ENCODE measurements at places on chromosomes 5 and 9.

- no peak for DNase-seq
Observed at GRCh38 chr5:154683101-154683880, 71.9 kb upstream of the LARP1 start.

DNA sequence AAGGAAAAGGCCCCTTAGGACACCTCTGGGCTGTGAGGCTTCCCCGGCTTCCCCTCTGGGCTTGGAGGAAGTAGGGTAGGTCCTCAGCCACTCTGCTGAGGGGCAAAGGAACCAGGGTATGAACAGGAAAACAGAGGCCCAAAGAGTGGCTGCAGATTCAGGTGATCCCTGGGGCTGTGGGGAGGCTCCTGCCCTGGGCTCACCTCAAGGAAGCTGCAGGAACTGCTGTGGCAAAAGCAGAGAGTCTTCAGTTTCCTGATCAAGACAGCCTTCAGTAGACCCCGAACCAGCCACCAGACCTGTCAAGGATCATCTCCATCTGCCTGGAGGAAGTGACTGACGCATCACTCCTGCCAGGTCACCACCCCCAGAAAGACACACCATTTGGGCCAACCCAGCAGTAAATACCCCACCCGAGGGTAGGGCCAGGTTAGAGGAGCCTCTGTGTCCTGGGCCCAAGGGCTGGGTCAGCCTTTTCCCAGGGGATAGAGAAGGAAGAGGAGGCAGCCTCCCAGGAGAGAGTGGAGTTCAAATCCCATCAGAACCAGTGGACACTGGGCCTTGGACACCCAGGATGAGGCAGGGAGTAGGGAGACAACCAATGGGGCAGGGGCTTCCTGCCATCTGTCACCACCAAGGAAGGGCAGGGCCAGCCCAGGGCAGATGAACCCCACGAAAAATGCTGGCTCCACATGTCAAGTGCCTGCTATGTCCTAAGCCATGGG is 5.8 kb upstream of the ST6GALNAC6 start:
- no peak for DNase-seq

- DNase-seq, result no peak
Observed at GRCh38 chr5:168110384-168110783, 181.1 kb upstream of the WWC1 start.

GRCh38 chr9:98778251-98778650 is 18.1 kb downstream of the ANKS6 start:
- no peak for DNase-seq

DNA sequence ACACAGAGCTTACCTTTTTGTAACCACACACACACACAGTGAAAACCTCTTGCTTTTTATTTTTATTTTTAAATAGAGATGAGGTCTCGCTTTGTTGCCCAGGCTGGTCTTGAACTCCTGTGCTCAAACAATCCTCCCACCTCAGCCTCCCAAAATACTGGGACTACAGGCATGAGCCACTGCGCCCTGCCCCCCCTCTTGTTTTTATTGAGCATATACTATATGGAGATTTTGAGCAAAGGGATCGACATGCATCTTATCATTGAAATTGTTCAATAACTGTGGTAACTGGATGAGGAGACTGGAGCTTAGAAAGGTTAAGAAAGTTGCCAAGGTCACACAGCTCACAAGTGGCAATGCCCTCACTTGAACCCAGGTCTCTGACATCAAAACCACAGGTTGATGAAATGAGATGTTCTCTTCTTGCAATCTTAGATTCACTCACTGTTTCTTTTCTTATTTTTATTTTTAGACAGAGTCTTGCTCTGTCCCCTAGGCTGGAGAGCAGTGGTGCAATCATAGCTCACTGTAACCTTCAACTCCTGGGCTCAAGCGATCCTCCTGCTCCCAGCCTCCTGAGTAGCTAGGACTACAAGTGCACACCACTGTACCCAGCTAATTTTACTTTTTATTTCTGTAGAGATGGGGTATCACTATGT is 26.8 kb upstream of the STXBP1 start:
- DNase-seq, result no peak

- DNase-seq, result no peak
Observed at GRCh38 chr5:10475931-10476676, 34.4 kb downstream of the ROPN1L start.

- no peak for DNase-seq
Observed at GRCh38 chr9:22279636-22280035, 167.0 kb upstream of the DMRTA1 start.

- peak; percentile 29 for DNase-seq
Observed at GRCh38 chr9:129696944-129697655, 31.7 kb downstream of the PRRX2 start.

GRCh38 chr9:85237478-85237877 is 504.3 kb downstream of the AGTPBP1 start:
- DNase-seq, result peak; percentile 52

DNA sequence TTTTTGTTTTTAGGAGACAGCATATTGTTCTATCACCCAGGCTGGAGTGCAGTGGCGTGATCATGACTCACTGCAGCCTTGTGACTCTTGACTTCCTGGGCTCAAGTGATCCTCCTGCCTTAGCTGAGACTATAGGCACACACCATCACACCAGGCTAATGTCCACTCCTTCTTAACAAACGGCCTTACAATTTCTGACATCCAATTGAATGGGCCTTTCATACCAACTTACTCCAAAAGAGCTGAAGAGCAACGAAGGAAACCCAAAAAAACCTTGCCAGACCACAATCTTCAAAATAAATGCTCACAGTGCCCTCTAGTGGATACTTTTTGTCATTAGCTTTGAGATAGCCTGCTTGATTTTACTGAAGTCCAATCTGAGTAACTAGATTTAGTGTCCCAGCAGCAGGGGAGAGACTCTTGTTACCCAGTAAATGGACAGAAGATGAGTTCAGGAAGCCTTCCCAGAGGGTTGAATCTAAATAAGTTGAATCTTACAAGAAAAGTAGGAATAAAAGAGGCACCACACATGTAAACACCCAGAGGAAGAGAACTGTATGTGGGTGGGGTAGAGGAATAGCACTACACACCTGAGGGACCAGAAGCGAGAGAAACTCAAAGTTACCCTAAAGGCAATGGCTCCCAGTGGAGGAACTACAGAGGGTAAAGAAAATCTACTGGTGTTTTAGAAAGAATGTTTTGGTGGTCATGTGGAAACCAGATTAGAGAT is 9.3 kb downstream of the ZNF622 start:
- DNase-seq, result peak; percentile 83

- DNase-seq, result no peak
Observed at GRCh38 chr5:58582019-58582802, 664 bp upstream of the RAB3C start.

GRCh38 chr9:98576354-98576753 is 132.4 kb downstream of the GABBR2 start:
- DNase-seq, result no peak

DNA sequence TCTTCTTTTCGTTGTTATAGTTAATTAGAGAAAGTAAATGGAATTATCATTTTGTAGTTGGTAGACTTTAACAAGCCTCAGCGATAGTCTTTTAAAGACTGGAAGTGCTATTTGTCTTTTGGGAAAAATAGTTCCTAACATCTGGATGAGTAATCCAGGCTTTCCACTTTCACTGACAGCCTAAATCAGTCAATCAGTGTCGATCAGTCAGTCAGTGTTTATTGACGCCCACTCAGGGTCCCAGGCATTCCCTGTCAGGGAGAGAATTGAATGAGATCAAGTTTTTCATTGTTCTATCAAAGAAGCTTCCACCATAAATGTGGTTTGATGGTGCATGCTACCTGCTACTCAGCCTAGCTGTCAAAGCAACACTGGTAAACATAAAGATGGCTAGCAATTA is 2.6 kb downstream of the ABL1 start:
- DNase-seq, result no peak

DNA sequence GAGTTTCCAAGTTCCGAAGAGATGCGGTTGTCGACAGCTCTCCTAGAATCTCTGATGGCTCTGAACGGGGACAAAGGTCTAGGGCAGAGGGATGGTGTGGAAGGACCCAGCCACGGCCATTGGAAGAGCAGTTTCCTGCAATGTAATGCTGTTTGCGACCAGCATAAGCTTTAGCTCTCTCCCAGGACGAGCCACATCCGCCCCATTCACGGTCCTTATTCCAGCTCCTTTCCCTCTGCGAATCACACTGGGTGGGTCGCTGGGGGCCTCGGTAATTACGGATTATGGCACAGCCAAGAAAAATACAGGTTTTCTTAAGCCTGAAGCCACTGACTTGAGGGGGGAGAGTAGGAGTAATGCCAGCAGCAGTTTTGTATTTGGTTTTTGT is 22.7 kb downstream of the ANXA2R start:
- DNase-seq, result no peak

GRCh38 chr9:103821115-103821514 is 273.0 kb upstream of the SMC2 start:
- no peak for DNase-seq

- DNase-seq, result peak; percentile 92
Observed at GRCh38 chr5:74543162-74543995, 97.1 kb downstream of the ENC1 start.

DNA sequence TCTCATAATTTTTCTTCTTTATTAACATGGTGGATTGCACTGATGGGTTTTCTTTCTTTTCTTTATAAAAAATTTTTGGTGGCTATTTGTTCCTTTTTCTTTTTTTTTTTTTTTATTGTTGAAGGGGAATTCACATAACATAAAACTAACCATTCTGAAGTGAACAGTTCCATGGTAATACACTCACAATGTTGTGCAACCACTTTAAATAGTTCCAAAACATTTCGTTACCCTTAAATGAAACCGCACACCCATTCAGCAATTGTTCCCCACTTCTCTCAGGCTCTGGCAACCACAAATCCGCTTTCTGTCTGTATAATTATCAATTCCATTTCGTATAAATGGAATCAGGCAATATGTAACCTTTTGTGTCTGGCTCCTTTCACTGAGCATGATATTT is 11.7 kb upstream of the SETX start:
- DNase-seq, result no peak

DNA sequence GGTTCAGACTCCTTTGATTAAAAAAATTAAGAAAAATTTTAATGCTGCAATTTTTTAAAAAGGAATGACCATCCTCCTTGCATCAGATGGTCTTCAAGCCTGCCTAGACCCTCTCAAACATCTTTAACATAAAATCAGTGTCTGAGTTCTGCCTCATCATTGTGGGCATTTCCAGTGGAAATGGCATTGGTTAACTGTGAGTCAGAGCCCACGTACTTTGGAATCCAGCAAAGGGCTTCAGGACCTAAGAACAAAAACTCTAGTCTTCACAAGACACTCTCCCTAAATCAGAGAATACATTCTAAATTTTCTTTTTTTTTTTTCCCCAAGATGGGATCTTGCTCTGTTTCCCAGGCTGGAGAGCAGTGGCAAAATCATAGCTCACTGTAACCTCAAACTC is 9.4 kb upstream of the C5orf15 start:
- DNase-seq, result peak; percentile 80

GRCh38 chr9:89984214-89984613 is 379.4 kb downstream of the GADD45G start:
- DNase-seq, result no peak

DNA sequence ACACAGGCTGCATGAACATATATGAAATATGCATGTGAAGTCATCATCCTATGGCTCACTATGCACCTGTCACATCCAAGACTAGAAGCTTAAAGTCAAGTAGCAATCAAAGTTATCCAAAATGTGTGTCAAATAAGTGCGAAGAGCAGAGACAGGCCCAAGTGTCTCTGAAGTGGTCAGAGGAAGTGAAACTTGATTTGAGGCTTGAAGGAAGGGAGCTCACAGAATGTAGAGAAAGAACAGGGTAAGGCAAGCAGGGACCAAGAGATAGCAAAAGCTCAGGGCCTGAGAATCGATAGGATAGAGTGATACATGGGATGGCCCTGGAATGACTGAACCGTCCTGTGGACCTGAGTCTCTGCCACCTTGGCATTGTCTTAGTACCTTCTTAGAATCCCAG is 274.3 kb upstream of the TRPC7 start:
- no peak for DNase-seq

GRCh38 chr5:169218176-169218575 is 82.8 kb downstream of the SLIT3 start:
- no peak for DNase-seq

DNA sequence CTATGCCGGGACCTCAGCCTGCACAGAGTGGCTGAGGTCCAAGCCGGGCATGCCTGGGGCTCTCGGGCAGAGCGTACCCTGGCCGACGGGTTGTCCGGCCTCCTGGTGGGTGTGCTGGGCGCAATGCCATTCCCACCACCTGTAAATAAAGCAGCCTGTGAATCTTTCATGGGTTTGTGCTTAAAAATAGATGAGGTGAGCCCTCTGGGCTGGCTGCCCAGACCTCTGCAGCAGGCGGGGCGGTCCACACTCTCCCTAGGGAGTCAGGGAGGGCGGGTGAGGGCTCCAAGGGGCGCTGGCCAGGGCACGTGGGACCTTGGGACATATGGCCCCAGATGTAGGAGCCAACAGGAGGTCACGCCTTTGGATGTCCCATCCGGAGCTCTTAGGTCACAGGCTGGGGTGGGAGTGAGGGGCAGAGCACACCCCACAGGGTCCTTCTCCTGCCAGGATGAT is 3.6 kb upstream of the AGPAT2 start:
- DNase-seq, result no peak

- DNase-seq, result no peak
Observed at GRCh38 chr5:40308867-40309266, 370.8 kb upstream of the PTGER4 start.

DNA sequence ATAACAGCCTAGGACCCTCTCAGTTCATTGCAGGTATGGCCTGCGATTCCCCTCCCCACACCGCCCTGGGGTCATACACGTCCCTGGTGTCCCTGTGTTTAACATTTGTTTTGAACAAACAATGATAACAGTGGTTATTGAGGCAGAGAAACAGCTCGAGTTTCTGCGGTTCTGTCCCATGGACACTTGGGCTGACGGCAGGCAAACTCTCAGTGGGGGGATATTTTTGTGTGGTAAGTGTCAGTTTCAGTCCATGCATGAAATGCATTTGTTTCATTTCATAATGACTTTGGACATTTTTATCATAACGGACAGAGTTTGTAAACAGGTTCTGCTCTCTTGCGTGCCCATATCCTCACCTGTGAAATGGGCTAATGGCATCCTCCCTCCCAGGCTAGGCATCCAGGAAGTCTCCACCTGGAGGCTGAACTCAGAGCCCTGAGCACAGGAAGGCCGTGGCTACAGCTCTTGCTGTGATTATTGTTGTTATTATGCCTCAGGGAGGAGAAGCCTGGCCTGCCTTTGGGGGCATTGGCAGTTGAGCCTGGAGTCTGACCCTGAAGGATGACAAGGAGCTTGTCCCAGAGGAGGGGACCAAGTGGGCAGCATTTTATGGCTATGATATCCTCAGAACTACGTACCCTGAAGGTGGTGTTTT is 190.9 kb downstream of the GADD45G start:
- no peak for DNase-seq
